ENCODE measurements at places on chromosomes 3 and 15. TPM values are rescaled to one million over a fixed set of nuclear protein-coding genes. Genes with fewer than 3 reads are reported as not detected.

Gene C3orf52
- polyA plus RNA-seq, result 1.0 TPM

DNA sequence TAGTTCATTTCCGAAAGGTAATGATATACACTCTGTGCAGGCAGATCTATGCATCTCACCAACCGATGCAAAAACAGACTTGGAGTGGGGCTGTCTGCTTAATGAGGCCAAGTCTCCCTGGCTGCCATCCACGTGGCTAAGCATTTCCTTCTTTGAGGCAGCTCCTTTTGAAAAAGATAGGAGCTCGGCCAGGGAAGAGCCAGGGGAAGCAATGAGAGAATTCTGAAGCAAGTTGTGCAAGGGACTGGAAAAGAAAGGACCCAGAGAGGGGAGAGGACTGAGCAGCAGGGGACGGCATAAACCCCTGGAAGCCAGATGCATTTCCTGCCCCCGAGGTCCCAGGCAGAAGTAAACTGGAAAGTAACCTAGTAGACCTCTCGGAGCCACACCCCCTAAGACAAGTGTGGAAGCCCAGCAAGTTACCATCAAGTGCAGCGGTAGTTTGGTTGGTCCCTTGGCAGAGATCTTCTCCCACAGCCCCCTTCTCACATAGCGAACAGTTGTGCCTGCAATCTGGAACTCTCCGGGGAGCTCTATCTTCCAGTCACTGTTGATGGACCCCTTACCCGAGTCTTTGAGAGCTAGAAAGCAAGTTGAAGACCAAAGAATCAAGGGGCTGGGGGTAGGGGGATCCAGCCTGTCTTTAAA lies 288.2 kb downstream of the ADAMTS17 start:
- DNase-seq, result peak; percentile 49

GRCh38 chr3:28348265-28348628 lies 274 bp upstream of the ZCWPW2 start:
- DNase-seq, result no peak

GRCh38 chr3:157856078-157856939 lies 249.9 kb downstream of the SHOX2 start:
- no peak for DNase-seq

Gene RHOV
- 0.07 TPM for polyA plus RNA-seq

DNA sequence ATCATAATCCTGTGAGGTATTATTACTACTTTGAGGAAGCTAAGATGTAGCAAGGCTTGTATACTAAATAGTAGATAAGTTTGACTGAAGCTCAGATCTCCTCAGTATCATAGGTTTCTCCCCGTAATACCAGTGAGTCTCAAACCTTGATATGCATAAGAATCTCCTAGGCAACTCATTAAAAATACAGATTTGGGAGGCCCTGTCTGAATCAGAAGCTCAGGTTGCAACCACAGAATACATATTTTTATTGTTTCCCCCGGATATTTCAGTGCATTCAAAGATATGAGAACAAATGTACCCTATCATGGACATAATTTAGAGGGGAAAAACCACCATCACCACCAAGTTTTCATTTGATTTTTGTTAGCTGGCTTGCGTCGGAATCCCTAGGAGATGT lies 242.1 kb upstream of the C2CD4B start:
- no peak for DNase-seq

DNA sequence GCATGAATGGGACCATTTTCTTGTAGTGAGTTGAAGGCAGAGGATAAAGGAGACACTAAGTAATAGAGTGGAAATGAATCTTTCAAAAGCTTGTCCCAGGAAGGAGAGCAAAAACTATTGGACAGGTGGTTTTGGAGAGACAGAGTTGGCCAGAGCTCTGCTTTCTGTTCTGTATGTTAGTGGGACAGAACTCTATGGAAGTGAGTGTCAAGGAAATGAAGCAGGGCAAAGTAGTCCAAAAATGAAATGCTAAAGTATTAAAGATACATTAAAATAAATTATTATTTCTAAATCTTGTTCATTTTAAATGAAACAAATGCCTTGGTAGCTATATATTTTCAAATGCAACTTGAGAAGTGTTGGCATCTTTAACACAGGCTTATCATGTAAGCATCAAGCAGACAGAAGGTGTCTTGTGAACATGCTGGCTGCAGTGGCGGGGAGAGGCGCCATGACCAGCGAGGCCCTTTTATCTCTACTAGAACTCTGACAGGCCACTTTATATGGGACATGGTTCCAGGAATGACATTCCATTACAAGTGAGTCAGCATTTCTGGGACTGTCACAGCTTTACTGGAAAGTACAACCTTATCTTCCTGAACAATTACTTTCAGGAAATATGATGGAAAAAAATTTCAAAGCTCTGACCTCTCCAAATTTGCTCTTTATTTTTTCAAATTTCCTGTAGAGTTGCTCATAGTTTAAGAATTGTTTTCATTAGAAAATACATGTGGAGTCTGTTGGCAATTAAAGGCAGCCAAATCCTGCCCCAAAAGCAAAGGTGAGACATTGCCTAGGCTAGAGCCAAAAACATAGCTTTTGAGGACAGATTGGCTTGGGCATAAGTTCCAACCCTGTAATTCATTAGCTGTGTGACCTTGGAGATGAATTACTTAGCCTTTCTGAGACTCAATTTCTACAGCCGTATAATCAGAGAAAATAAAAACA lies 106.5 kb downstream of the ECT2 start:
- no peak for DNase-seq

- DNase-seq, result no peak
These were observed 175.6 kb downstream of the AKAP13 start for GRCh38 chr15:85555875-85556617.

Gene KBTBD13
- 0.10 TPM for polyA plus RNA-seq

- no peak for DNase-seq
These were observed 45.6 kb upstream of the TFRC start for GRCh38 chr3:196127308-196128040.

GRCh38 chr3:177610686-177611633 lies 413.7 kb upstream of the TBL1XR1 start:
- DNase-seq, result no peak

GRCh38 chr3:40096661-40097111 lies 212.8 kb upstream of the EIF1B start:
- DNase-seq, result peak; percentile 38

- DNase-seq, result peak; percentile 57
These were observed 61.4 kb downstream of the TUSC7 start for GRCh38 chr3:116770815-116771450.

Gene PLSCR1
- polyA plus RNA-seq, result 56.6 TPM

GRCh38 chr3:120304616-120305015 lies 19.6 kb upstream of the GPR156 start:
- DNase-seq, result no peak

GRCh38 chr15:27873039-27873438 lies 226.1 kb downstream of the OCA2 start:
- no peak for DNase-seq

DNA sequence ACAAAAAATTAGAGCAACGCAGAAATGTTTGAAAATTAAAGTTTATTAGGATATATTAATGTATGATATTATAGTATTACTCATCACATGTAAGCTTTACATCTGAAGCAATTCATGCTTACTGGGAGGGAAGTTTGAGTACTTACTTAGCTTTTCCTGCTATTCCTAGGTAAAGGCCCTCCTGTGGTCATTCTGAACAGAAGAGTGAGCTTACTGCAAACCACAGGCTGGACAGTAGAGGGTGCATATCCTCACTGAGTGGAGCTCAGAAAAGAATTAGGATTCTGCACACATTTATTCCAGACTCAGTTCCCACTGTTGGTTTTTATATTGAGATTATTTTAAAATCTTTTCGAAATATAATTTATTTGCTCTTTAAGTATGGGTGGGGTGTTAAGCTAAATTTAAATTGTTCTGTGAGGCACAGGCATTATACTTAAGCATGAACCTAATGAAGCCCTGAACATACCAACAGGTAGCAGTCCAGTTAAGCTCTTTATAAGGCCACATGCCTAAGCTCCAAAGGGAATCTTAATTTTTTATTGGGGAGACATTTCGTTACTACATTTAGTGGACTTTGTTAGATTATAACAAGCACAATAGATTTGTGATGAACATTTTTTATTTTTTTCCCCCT lies 10.2 kb downstream of the MRPS22 start:
- no peak for DNase-seq

Gene CCRL2
- 5.4 TPM for polyA plus RNA-seq

GRCh38 chr15:65578904-65579728 lies 31.8 kb downstream of the INTS14 start:
- DNase-seq, result no peak

Gene ADGRG7
- not detected for polyA plus RNA-seq

DNA sequence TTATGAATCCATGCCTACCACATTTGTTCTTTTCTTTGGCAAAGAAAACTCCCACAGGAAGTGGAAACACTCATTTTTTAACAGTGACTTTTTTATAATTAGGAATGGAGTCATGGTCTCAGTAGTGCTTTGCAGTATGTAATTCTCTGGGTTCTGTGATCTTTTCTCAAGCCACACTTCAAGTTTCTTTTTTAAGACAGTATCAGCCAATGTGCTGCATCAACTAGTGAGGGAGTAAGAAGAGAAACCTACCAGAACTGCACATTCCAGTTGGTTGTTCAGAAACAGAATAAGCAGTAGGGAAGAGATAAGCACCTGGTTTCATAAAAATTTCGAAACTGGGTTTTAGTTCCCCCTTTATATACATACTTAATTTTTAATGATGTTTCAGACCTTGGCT lies 126.3 kb downstream of the FOXB1 start:
- DNase-seq, result no peak

- no peak for DNase-seq
These were observed 14.3 kb downstream of the BCL2L10 start for GRCh38 chr15:52098323-52098722.

Gene LXN
- polyA plus RNA-seq, result 38.4 TPM

Gene THOC7
- 80.3 TPM for polyA plus RNA-seq

DNA sequence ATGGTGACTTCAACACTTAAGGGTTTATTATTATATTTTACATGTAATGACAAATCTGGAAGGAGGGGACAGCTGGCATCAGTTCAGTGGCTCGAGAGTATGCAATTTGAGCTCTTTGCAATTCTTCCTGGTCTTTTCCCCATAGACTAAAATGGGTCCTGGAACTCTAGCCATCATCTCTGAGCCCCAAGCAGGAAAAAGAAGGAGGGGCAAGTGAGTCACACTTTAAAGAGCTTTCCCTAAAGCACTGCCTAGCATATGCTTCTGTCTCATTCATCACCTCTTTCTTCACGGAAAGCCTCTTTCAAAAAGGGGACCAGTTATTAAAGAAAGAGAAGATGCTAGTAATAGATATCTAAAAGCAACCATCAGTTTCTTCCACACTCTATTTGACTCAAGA lies 466.3 kb downstream of the ZIC1 start:
- no peak for DNase-seq

GRCh38 chr3:10437995-10438901 lies 67.1 kb downstream of the ATP2B2 start:
- no peak for DNase-seq

GRCh38 chr3:139342054-139342453 lies 1.8 kb upstream of the MRPS22 start:
- DNase-seq, result no peak

Gene RETNLB
- polyA plus RNA-seq, result not detected

DNA sequence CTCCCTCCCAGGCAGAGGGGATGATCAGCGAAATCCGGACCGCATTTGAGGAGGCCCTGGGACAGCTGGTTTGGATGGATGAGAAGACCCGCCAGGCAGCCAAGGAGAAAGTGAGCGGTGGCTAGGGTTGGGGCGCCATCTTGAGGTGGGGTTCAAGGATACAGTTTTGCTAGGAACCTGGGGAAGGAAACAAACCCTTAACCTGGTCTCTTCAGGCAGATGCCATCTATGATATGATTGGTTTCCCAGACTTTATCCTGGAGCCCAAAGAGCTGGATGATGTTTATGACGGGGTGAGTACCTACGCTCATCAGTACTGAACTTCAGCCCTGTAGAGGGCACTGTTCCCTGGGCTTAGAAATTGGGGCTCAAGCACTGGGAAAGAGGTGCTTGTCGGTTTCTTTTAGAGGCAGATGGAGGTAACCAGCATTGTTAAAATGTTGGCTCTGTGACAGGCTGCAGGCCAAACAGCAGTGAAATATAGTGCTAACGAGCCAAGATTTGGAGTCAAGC lies 9.6 kb upstream of the PSMD2 start:
- DNase-seq, result no peak

DNA sequence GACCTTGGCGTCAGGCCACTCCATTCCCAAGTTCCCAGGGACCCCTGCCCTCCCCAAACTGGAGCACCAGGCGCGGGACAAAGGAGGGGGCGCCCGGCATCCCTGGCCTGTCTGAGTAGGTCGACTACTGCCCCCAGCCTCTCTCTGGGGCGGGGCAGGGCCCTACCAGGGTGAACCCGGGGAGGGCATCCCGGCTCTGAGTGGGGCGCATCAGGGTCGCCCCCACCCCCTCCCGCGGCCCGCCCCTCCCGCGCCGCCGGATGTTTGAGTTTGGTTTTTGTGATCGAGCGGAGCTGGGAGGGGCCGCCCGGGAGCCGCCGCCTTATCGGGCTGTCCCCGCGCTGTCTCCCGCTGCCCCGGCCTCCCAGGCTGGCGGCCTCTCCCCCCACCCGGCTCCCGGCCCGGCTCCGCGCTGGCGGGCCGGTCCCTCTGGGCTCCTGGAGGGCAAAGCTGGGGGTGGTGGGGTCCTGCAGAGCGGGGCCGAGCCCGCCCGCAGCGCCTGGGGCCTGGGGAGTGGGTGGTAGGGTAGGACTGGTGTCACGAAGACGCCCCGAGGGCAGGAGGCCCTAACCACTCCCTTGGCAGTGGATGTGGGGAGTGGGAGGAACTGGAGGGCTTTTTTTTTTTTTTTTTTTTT lies 47.2 kb upstream of the SMAD6 start:
- DNase-seq, result no peak

DNA sequence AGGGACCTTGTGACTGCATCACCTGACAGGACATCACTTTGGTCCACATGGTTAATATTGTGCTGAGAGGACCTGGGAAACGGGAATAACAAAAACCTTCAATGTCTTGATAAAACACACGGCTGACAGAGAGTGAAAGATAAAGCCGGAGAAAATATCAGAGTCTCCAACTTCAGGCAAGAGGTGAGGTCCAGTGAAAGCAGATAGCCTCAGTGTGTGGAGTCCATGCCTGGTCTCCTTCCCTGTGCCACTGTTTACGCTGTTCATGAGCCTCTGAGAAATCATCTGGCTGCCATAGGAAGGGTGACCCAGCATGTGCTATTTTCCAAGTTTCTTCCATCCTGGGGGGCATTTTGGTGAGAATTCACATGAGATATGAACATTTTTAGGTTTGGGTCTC lies 39.8 kb downstream of the CCR3 start:
- DNase-seq, result no peak

DNA sequence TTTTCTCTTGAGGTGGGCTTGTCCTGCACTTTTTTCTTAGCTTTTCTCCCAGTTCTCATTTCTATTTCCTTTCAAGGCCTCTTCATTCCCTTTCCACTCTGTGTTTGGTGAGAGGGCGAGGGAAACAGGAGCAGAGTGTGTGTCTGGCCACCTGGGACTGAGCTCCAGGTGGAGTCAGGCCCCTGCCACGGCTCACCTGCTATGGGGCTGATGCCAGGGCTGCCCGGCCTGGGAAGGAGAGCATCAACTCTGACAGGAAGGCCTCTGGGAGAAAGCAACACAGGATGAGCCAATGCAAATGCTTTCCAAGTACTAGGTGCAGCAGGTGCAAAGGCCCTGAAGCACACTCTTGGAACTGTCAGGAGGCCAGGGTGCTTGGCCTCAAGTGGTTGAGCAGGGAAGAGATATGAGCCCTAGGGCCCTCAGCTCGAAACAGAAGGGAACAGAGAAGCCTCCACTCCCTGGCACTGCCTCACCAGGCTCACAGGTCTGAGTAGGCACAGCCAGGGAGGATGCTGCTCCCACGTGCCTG lies 27.3 kb upstream of the DUSP7 start:
- no peak for DNase-seq

GRCh38 chr3:115932807-115933206 lies 309.5 kb downstream of the GAP43 start:
- no peak for DNase-seq

Gene UBE3A
- 52.0 TPM for polyA plus RNA-seq

- DNase-seq, result no peak
These were observed 20.9 kb downstream of the OSBPL10 start for GRCh38 chr3:31959951-31960792.

Gene EPHA6
- polyA plus RNA-seq, result 2.0 TPM

Gene TNK2
- polyA plus RNA-seq, result 26.6 TPM
